Choroid plexus epithelial cell (primary cell): ENCODE measurements at places on chromosomes 6 and 20.
A peak's percentile ranks its signal among the peaks of the same experiment; 100 is the strongest.

DNA sequence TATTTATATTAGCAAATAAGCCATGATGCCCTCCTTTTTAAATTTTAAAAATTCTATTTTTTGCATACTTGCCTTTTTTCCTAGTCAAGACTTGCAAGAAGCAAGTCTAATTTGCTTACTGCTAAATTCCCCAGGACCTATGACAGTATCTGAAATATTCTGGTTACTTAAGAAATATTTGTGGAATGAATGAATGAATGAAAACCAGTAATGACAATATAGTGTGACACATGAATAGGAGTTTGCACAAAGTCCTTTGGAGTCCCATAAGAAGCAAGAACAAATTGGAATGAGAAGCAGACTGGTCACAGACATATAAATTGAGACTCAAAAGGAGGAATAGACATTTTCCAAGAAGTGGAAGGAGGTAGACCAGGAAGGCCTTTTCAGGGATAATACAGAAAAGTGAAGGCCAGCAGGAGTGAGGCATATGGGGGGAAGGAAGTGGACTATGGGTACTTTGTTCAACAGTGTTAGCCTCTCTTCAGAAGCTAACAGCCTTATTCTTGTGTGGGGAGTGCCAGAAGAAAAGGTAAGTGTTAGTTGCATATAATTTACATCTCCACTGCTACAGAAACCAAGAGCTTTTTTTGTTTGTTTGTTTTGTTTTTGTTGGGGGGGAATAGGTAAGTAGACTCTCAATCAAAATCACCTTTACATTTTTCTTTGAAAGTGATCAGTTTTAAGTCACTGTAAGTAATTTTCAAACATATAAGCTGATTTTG, 93.6 kb upstream of the FAM184A start:
- DNase-seq, result no peak

DNA sequence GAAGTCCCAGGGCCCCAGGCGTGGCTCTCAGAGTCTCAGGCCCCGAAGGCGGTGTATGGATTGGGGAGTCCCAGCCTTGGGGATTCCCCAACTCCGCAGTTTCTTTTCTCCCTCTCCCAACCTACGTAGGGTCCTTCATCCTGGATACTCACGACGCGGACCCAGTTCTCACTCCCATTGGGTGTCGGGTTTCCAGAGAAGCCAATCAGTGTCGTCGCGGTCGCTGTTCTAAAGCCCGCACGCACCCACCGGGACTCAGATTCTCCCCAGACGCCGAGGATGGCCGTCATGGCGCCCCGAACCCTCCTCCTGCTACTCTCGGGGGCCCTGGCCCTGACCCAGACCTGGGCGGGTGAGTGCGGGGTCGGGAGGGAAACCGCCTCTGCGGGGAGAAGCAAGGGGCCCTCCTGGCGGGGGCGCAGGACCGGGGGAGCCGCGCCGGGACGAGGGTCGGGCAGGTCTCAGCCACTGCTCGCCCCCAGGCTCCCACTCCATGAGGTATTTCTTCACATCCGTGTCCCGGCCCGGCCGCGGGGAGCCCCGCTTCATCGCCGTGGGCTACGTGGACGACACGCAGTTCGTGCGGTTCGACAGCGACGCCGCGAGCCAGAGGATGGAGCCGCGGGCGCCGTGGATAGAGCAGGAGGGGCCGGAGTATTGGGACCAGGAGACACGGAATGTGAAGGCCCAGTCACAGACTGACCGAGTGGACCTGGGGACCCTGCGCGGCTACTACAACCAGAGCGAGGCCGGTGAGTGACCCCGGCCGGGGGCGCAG, at the start of gene HLA-A:
HLA-A (plus strand) TSS at position 258 of the 778 bp plus-strand sequence; CDS start at position 280, 22 bp downstream.
- peak; percentile 97 for DNase-seq

- DNase-seq, result no peak
Observed at GRCh38 chr6:156863504-156863903, 86.3 kb downstream of the ARID1B start.

- DNase-seq, result no peak
Observed at GRCh38 chr20:33826270-33826897, 15.2 kb downstream of the CHMP4B start.

- DNase-seq, result peak; percentile 5
Observed at GRCh38 chr6:15207923-15208322, 37.9 kb upstream of the JARID2 start.

DNA sequence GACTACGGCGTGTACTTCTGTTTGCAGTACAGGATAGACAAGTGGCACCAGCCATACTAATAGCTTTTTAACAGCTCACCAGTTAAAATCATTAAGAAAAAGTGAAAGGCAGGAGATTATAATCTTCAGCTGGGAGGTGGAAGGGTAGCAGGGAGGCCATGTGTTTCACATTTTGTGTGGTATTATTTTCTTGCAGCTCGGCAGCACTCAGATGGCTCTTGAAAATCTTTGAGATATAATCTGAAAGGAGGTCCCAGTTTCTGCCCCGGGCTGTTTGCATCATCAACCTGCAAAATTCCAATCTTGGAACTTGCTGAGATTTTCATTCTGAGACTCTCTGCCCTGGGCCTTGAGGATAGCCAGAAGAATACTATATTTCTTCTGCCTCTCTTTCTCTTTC, 87.5 kb upstream of the HDAC2 start:
- DNase-seq, result no peak

DNA sequence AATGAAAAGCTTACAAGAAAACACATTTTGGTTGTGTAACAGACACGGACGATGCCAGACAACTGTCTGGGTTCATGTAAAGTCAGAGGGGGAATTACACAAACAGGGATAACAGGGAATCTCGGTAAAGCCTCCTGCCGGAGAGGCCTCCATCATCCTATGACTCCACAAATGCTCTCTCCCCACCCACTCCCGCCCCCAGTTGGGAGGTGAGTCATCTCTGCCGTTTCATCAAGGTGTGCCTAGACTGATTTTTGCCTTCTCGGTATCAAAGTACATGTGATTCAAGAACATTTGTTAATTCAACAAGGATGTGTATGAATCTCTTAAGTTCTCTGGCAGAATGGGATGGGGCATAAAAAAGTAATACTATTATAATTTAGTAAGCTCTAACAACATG, 304.9 kb upstream of the PRDM1 start:
- no peak for DNase-seq

- peak; percentile 43 for DNase-seq
Observed at GRCh38 chr6:146931214-146931613, 273.0 kb upstream of the STXBP5 start.

DNA sequence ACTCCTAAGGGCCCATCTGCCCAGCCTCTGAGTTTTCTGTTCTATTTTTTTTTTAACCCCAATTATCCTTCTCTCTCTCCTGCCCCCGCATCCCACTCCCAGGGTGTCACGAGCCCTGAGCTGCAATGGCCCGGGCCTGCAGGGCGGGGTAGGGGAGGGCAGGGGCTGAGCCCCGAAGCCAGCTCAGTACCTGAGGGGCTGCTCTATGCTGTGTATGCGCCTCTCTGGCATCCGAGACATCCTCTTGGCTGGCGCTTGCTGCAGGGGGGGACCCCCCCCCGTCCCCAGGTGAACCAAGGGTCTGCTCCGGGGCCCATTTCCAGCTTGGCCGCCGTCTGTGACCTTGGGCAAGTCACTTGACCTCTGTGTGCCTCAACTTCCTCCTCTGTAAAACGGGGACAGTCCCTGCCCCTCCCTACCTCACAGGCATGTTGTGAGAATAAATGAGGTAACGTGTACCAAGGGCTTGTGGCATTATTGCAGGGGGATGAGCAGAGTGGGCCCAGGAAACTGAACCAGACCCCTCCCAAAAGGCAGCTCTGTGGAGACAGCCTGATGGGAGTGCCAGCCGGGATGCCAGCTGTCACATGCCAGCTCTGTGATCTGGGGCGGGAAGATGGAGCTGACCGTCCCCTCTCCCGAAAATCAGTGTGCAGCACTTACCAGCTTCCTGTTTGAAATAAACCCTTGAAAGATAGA, 13.0 kb upstream of the MYL9 start:
- DNase-seq, result no peak

DNA sequence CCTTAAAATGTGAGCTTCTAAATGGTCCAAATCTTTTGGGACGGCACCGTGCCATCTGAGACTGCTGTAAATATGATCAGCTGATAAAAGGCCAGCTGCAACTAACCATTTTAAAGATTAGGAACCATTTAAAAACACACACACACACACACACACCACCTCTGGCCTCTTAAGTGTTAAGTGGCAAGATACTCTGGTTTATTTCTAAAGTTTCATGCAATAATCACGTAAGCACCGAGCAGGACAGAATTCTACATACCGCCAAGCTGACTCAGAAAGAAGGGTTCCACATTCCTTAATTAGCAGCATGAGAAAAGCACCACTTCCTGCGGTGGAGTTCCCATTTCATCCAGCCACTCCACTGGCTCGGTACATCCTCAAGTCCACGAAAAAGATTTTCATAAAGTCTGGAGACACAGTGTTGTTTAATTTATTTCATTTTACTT, 17.8 kb upstream of the ZNF217 start:
- DNase-seq, result peak; percentile 99

DNA sequence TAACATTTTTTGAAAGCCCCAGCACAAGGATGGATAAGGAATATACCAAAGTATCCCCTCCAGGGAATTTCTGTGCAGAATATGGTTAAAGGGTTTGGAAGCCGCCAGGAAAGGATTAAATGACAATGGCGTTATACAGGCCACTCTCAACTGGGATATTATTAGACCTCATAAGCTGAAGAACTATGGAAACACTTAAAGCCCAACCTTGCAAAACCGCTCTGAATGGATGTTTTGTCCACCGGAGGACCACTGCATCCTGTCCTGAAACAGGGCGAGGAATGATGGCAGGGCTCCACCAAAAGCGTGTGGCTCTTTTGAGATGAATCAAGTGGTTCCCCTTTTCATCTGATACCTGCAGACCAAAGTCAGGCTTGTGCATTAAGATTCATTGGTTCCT, 32.4 kb downstream of the NFATC2 start:
- no peak for DNase-seq

- DNase-seq, result no peak
Observed at GRCh38 chr20:23645575-23645974, 7.8 kb upstream of the CST3 start.

DNA sequence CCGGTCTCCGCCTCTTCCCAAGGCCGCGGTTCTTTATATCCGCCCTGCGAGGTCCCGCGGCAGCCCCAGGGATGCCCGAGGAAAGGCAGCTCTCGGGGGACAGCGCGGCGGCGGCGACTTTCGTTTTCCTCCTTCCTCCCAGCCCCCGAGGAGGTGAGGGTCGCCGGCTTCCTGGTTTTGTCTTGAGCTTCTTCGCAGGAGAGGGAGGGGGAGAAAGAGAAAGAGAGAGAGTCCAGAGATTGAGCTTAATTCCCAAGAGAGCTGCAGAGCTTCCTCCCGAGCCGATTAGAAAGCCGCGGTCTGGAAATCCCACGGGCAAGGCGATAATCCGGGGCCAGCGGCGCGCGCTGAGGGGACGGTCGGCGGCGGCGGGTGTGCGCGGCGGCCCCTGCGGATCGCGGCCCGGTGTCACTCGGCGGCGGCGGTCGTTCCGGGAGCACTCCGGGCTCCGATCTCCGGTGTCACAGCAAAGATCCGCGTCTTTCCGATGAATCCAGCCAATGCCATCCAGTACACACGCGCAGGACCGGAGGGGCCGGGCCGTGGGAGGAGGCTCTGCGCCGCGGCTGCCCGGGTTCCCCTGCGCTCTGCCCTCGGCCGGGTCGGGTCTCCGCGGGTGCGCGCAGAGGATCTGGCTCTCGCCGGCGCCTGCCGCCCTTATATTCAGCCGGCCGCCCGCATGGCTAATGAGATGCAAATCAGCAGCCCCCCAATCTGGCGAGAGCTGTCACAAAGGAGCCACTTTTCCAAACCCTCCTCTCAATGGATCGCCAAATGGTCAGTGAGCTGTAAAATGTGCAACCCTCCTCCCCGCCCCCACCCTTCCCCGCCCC, at the start of gene DLL1:
DLL1 (minus strand) TSS at position 783 of the 833 bp plus-strand sequence. CDS start 939 bp downstream, outside the sequence.
- DNase-seq, result peak; percentile 38

- DNase-seq, result no peak
Observed at GRCh38 chr6:50663806-50664205, 49.5 kb upstream of the TFAP2D start.
